ENCODE measurements at places on chromosomes 7 and 10.

- no peak for DNase-seq
These were observed 118.8 kb upstream of the AKR1E2 start for GRCh38 chr10:4707221-4707620.

- DNase-seq, result no peak
These were observed 27.4 kb upstream of the ZNF438 start for GRCh38 chr10:31058795-31059703.

DNA sequence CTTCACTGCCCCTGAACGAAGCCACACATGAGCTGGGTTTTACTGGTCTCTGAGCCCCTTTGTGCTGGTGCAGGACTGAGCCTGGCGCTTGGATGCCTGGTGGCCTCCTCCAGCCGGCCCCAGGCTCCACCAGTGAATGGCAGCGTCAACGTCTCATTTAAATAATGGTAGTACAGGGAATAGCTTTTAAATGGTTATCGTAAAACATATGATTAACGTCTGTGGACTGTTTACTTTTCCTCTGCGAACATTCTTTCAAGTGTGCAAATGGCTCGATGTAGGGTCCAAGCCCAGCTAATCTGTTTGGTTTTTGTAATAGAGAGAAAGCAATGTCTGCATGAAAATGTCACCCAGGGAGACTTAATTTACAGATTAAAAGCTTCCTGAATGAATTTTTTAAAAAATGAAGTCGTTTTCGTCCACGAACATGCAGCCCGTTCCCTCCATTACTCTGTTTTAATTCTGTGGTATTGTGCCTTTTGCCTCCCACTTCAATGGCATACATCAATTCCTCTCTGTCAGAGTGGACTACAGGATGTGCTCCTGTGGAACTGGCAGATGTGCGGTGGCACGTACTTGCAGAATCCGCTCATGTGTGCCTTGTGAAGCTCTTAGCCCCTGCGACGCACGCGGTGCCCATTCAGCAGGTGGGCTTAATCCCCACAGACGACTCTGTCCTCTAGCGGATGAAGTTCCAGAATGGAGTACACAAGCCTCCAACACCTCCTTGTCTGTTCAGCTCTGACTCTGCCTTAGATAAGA, 192.7 kb downstream of the TCF7L2 start:
- no peak for DNase-seq

- peak; percentile 36 for DNase-seq
These were observed 11.3 kb downstream of the GPRIN2 start for GRCh38 chr10:46544989-46545791.

GRCh38 chr10:1104971-1105370, 48.8 kb downstream of the WDR37 start:
- DNase-seq, result no peak

DNA sequence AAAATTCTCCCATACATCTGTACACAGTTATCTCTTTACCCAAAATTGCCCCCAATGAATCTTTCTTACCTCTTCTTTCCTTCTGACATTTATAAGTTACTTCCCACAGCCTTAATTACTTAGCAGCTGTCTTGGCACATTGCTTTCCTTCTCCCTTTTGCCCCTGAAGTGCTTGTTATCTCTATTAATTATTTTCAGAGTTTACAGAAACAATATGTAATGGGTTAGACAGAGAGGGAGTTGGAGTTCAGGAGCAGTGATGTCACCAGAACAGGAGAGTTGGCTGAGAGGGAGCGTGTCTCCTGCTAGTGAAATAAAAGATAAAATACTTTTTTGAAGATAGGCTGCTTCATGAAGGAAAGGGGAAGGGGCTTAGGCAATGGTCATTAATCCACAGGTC, 57.4 kb downstream of the ITGB8 start:
- no peak for DNase-seq

- peak; percentile 92 for DNase-seq
These were observed 78.1 kb upstream of the RHEB start for GRCh38 chr7:151597541-151598444.

GRCh38 chr10:125548356-125548755, 134.6 kb downstream of the TEX36 start:
- DNase-seq, result no peak

GRCh38 chr7:150978126-150978789, at the start of gene KCNH2:
TSS of gene KCNH2 (minus strand) at chr7:150978321. CDS start at chr7:150977913, 408 bp downstream.
- no peak for DNase-seq

GRCh38 chr10:73886661-73887293, 12.4 kb upstream of the CAMK2G start:
- no peak for DNase-seq

DNA sequence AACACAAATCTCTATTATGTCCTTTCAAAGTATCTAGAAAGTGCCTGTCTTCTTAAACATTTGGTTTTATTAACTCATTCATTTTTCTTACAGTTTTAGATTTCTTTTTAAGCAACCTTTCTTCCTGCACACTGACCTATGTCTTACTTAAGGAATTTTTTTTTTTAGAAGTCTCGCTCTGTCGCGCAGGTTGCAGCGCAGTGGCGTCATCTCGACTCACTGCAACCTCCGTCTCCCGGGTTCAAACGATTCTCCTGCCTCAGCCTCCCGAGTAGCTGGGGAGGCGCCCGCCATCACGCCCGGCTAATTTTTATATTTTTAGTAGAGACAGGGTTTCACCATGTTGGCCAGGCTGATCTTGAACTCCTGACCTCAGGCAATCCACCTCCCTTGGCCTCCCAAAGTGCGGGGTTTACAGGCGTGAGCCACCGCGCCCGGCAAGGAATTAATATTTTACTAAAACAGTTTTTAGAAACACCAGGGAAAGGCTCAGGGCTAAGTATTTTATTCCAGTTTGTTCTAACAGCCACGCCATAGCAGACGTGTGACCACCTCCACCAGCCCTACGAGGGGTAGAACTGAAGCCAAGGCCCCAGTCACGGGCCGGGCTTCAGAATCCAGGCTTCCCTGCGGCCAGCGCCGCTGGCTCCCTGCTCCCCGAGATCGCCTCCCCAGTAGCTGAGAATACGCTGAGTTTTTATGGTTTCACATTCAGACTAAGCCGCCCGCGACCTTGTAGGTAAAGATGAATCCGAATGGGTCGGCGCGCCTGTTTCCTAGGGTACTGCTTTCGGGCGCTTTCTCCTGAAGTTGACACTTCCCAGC, 941 bp upstream of the LUC7L2 start:
- peak; percentile 50 for DNase-seq

DNA sequence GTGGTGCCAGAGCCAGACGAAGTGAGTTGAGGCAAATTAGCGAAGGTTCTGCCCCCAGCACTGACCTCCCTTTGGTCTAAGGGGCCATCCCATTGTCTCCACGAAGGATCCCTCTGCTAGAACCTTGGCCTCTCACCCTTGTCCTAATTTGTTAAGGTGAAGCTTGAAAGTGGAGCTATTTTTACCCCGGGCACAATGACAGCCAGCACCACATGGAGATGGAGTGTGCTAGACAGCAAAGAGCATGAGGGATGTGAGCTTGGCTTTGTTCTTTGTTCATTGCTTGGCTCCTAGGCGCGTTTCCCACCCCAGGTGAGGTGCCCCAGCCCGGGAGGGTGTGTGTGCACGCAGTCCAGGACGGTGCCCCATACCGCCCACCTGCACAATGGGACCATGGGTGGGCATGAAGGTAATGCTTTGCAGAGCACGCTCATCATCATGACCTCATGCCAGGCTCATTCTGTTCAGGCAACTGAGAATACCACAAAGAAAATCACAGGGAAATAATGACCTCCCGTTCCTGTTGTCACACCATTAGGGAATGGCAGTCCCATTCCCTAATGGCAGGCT, 361.0 kb upstream of the FZD8 start:
- no peak for DNase-seq

GRCh38 chr7:96300986-96301385, 20.9 kb downstream of the SLC25A13 start:
- DNase-seq, result peak; percentile 75

- DNase-seq, result peak; percentile 100
These were observed 226.4 kb upstream of the KLF14 start for GRCh38 chr7:130960208-130960988.

GRCh38 chr10:38007991-38008390, 2.5 kb upstream of the ZNF33A start:
- DNase-seq, result no peak

GRCh38 chr10:75127471-75127870, 16.0 kb downstream of the SAMD8 start:
- DNase-seq, result peak; percentile 46

DNA sequence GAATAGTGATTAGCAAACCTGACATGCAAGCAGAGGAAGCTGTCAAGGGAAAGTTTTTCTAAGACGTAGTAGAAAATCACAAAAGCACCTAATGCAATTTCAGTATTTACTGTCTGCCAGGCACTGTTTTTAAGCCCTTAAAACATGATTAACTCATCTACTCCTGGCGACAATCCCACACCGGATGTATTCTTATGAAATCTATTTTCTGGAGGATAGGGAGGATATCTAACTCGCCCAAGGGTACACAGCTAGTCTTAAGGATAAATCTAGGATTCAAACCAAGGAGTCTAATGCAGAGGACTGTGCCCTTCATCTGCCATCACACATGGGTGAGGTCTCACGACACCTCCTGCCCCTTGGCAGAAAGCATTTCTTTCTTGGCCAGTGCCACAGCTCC, 47.8 kb upstream of the FIGNL1 start:
- no peak for DNase-seq

DNA sequence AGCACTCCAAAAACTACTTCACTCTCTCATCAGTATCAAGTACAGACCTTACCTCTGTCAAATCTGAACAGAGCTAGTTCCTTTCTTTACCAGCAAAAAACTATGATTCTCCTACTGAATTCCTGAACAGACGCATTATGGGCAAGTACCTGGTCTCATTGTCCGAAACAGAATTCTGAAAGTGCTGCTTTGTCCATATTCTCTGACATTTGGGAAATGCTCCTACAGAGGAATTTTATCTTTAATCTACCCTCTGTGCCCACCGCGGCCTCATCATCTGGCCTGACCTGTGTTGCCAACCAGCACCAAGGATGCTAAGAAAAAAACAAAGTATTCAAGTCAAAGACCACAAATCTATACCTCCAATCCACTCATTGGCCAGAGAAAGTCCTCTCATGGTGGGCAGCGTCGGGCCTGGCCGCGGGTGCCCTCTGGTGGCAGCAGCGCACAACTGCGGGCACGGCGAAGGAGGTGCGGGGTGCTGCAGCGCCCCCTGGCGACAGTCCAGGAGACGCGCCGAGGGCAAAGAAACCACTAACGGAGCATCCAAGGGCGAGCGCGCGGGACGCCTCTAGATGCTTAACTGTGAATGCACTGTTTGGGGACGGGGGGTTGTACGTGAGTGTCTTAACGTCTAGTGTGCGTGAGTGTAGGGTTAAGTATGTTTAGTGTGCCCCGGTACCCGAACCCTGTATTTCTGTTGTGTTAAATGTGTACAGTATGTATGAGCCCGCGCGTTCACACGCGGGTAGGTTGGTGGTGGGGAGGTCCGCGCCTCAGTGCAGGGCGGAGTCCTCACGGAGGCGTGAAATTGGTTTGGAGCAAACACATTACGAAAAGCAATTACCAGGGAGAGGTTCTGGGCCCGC, 5.0 kb upstream of the GBX1 start:
- DNase-seq, result peak; percentile 66

- no peak for DNase-seq
These were observed 34.0 kb downstream of the CYTH3 start for GRCh38 chr7:6238309-6238925.

GRCh38 chr7:101127460-101128039, 646 bp downstream of the SERPINE1 start:
- no peak for DNase-seq

- DNase-seq, result no peak
These were observed 180.3 kb downstream of the ELFN1 start for GRCh38 chr7:1850111-1850975.

- no peak for DNase-seq
These were observed 144.5 kb upstream of the PTN start for GRCh38 chr7:137488038-137488437.

GRCh38 chr10:32987172-32987571, 29.1 kb upstream of the ITGB1 start:
- DNase-seq, result no peak

DNA sequence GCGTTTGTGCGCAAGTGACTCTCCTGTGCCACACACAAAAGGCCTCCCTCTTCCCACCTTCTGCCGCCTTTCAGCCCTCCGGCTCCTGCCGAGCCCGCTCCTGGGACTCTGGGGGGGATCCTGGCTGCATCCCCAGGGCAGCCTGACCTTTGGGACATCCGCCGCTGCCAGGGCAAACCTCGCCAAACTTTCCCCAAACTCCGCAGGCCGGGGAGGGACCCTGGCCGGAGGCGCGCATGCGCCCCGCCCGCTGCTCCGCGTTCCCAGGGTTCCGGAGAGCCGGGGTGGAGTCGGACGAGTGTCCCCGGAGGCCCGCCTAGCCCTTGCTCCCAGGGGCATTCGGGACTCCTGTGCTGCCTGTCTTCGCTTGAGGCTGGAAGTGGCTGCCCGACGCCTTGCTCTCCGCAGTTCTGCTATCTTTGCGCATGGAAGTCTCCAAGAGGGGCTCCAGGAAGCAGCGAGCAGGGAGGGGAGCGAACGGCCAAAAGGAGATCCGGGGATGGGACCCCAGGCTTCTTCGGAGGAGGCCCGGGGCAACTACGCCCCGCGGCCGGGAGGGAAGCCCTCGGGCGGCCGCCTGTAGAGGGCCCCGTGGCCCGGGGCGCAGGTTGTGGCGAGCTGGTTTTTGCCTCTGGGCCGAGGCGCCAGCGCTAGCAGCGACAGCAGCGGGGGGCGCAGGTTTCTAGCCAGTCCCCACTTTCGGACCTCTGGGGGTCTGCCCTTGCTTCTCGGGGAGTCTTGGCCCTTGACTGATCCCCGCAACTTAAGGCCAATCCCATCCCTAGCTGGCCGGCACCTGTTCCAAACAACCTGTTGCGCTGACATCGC, 7.0 kb downstream of the PTF1A start:
- no peak for DNase-seq

DNA sequence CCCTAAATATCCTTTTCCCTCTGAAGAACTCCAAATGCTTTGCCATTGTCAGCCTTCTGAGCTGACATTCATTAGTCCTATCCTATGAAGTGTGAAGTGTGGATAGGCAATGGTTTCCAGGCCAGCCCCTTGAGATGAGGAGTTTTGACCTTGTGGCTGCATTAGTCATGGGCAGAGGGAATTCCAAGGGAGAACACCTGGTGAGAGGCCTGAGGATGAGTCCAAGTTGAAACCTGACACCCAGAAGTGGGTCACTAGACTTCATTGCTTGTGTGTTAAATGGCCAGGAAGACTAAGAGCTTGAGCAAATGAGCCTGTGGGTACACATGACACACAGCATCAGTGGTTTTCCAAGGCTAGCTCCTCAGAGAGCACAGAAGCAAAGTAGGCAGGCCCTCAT, 260.8 kb downstream of the SKAP2 start:
- DNase-seq, result no peak
